Foreskin keratinocyte (primary cell): ENCODE measurements at places on chromosomes 12 and 14. TPM values are rescaled to one million over a fixed set of nuclear protein-coding genes. Genes with fewer than 3 reads are reported as not detected.

- DNase-seq: no peak
Measured at GRCh38 chr14:105665951-105666277, 139.5 kb downstream of the TMEM121 start.

GRCh38 chr12:15757553-15758255 is 31.5 kb downstream of the EPS8 start:
- peak; percentile 81 for DNase-seq

DNA sequence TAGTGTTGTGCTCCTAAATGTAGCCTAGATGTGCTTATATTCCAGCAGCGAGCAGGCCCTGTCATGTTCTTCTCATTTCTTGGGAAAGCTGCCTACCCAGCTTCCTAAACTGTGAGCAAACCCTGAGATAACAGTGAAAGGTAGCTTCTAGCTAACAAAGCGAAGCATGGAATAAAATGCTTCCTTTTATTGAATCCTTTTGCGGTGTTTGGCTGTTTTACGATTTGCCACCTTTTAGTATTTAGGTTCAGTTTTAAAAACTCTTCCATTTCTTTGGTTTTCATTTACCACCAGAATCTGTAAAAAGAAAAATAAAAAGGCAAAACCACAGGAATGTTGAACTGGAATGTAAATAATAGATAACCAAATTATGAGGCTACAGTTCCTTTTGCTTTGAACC is 5.0 kb upstream of the PKP2 start:
- peak; percentile 79 for DNase-seq

The DTX1 gene
- not detected in 2 replicates for polyA plus RNA-seq

DNA sequence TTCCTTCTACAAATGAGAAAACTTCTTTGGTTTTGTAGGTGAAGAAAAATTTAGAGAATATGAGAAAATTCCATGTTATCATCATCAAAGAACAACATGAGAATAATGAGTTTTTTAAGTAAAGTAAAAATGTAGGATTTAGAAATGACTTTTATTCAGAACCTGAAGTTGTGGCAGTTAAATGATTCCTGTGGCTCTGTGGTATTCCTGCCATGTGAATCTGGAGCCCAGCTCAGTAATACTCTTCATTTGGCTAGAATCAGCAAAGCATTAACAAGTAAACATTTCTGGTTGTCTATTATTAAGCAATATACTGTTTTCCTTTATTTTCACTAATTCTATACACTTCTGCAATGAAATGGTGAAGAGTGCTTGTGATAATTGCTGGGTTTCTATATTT is 95.6 kb upstream of the E2F7 start:
- no peak for DNase-seq

The ITGA7 gene
- 0.22 and 0.32 TPM in 2 replicates for polyA plus RNA-seq

The ACOT4 gene
- 1.00 and 1.2 TPM in 2 replicates for polyA plus RNA-seq

DNA sequence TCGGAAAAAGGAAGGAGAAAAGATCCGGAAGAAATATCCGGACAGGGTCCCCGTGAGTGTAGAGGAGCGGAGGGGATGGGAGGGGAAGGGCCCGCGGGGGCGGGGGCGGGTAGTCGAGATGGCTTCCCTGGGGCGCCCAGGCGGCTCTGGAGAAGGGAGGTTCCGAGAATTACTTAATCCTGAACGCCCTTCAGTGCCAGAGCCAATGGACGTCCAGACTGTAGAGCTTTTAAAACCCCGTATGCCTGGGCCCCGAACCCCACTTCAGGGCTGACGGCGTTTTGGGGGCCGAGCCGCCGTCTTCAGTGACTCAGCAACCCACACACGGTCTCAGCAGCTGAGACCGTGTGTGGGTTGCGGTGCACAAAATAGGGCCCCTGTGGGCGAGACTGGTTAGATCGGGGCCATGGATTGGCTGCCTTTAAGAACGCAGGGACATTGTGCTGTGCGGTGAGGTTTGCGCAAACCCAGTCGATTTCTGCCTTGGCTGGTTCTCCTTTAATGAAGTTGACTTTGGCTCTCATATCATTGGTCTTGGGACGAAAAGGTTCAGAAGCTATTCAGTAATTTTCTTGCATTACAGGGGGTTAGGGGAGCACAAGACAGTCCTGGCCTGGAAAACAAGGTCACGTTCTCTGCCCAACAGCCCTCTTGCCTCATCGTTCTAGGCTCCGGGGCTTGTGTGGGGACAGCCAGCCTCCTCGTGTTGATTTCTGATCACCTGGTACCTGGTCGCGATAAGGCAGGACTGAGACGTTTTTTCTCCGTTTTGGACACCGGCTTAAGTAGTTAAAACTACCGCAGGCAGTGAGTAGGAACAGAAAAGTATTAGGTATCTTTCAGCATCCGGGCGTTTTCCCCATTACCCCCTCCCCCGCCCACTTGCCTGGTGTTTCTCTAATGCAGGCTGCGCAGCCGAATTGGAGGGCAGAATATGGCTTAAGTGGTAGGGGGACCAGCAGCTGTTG is 775 bp downstream of the GABARAPL1 start:
- DNase-seq: peak; percentile 44

GRCh38 chr14:79064214-79064613 is 894.0 kb downstream of the NRXN3 start:
- DNase-seq: no peak

DNA sequence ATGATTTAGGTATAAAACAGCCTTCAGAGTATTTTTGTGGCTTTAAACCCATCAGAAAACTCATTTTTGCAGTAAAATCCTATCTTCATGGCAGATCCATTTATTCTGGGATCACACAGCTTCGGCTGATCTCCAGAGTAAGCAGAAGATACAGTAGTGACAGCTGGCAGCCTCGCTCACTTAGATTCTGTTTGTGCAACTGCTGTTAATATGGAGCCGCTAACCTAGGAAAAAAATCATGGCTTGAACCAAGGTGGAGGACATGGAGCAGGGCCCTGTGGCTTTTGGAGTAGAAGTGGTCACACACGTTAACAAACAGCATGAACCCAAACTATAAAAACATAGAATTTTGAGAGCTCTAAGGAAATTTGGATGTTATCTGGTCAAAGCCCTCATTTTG is 137.2 kb upstream of the ARHGAP5 start:
- no peak for DNase-seq

- peak; percentile 34 for DNase-seq
Measured at GRCh38 chr12:64256166-64256800, 34.2 kb upstream of the KICS2 start.

The GALC gene
- 2.8 and 2.9 TPM in 2 replicates for polyA plus RNA-seq

DNA sequence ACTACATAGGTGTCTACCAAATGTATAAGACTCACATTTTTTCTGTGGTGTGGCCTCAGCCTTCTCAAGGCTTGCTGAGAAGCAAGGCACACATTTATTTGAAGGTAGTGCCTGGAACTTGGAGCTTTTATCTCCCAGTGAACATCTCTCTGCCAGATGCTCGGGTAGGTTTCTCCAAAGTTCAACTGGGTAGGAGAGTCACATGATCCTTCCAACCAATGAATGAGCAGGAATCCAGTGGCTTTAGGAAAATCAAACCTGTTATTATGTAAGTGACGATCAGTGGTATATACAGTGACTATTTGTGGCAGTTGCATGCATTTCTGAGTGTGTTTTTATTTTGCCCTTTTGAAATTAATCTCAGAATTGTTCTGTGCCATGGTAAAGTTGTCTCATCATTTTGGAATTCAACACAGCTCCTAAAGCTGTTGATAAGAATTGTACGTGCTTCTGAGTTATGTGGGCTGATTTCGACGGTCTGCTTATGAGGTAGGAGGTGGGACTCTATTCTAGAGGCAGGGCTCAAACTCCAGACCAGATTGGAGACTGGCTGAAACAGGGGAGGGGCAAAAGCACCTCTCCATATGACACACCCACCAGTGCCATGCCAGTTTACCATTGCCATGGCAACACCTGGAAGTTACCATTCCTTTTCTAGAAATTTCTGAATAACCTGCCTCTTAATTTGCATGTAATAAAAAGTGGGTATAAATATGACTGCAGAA is 57.6 kb downstream of the EID3 start:
- DNase-seq: peak; percentile 25

The TTC7B gene
- polyA plus RNA-seq: 24.7 and 29.2 TPM in 2 replicates

- DNase-seq: no peak
Measured at GRCh38 chr12:101749657-101750056, 10.4 kb upstream of the SYCP3 start.
